T-cell (primary cell): ENCODE measurements at places on chromosomes 2 and 18. TPM values are rescaled to one million over a fixed set of nuclear protein-coding genes. Genes with fewer than 3 reads are reported as not detected.

BOLL gene
- not detected for total RNA-seq

- DNase-seq, result no peak
Measured at GRCh38 chr2:232343821-232344220, 34.7 kb upstream of the ALPP start.

DNA sequence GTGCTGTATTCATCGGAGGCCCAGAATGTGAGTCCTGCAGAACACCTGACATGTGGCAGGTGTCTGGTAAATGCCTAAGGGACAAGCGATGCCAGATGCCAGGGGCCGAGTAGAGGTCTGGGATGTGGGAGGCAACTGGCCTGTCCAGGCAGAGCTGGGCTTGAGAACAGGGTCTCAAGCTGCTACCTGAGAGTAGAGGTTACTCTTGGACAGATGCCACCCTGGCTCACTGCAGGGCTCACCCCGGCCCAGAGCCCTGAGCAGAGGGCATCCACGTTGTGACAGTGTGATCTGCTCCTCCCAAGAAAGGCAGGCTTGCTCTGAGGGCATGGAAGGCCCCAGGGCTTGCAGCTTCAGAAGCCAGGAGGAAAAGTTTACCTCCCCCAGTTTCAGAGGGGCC, 692.0 kb upstream of the ID2 start:
- DNase-seq, result no peak

- DNase-seq, result no peak
Measured at GRCh38 chr2:189960346-189960745, 102.2 kb downstream of the MSTN start.

DNA sequence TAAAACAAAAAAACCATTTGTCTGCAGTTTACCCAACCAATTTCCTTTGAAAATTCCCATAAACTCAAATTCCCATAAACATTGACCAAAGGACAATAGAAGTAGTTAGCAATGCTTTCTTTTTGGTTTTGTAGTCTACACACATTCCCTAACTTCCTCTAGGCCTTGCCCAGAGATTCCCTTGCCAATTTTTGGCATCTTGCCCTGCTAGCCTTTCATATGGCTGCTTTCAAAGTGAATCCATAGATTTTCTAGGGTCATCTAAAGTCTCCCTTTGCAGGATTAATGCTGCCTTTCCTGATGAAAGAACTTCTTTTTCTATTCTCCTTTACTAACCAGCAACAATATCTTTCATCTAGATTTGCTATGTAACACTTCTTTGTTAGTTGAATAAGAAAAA, 33.4 kb downstream of the THSD7B start:
- no peak for DNase-seq

DNA sequence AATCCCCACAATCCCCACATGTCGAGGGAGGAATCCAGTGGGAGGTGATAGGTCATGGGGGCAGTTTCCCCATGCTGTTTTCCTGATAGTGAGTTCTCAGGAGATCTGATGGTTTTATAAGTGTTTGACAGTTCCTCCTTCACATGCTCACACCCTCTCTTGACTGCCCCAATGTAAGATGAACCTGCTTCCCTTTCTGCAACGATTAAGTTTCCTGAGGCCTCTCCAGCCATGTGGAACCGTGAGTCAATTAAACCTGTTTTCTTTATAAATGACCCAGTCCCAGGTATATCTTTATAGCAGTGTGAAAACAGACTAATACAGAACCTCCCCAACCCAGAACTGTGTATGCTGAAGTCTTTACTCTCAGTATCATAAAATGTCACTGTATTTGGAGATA, 289.5 kb upstream of the MMADHC start:
- no peak for DNase-seq

- no peak for DNase-seq
Measured at GRCh38 chr2:134482131-134482723, 228.4 kb downstream of the MGAT5 start.

GRCh38 chr2:2324565-2325101, 6.4 kb downstream of the MYT1L start:
- DNase-seq, result no peak

- DNase-seq, result no peak
Measured at GRCh38 chr2:73969356-73969755, 15.4 kb upstream of the TET3 start.

DNA sequence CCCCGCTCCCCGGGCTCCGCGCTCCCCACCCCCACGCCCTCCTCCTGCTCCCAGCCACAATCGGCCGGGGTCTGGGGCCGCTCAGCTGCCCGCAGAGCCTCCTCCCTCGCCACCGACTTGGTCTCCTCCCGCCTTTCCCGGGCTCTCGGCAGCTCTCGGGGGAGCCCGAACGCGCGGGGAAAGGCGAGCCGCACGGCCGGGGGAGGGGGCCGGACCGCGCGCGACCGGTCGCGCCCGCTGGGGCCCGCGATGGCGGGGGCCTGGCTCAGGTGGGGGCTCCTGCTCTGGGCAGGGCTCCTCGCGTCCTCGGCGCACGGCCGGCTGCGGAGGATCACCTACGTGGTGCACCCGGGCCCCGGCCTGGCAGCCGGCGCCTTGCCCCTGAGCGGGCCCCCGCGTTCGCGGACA, 327 bp downstream of the LTBP1 start:
- no peak for DNase-seq

DNA sequence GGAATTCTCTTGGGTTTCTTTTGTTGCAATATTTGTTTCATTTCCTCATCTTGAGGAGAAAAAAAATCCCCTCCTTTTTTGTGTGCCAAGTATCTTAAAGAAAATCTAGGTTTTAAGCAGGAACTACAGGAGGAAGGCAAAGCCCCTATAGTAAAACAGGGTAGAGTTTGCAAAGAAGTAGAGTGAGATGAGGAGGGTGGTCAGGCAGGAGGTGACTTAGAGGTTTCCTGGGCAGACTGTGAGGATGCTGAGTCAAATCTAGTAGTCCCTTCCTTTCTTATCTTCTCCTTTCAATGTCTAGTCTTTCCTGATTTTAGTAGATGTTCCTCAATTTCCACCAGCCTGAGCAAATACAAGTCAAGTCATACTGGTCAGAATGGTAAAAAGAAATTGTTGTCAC, 222.5 kb downstream of the PMAIP1 start:
- no peak for DNase-seq

GRCh38 chr18:37476182-37476581, 89.4 kb downstream of the CELF4 start:
- DNase-seq, result no peak

- DNase-seq, result no peak
Measured at GRCh38 chr2:160836755-160837154, 323.5 kb upstream of the TANK start.

SPTBN1 gene
- total RNA-seq, result 134 TPM

DLGAP1 gene
- total RNA-seq, result 1.8 TPM

MROH2A gene
- total RNA-seq, result not detected

GRCh38 chr18:35703043-35703688, 121.6 kb downstream of the GALNT1 start:
- no peak for DNase-seq

DNA sequence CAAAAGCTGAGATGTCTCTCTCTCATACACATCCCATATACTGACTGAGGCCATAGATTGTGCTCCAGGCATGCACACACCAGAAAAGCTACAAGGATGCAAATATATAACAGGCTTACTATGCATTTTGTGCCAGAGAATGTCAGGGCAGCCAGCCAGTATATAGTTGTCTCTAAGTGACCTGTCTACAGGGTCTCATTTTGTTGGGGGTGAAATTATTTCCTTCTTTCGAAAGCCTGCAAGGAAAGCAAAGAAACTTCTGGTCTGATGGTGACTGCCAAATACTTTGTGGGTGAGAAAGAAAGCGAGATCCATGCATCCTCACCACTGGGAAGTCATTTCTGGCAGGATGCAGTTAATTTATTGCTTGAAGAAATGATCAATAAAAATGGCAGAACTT, 70.2 kb downstream of the CDCA7 start:
- no peak for DNase-seq

DNA sequence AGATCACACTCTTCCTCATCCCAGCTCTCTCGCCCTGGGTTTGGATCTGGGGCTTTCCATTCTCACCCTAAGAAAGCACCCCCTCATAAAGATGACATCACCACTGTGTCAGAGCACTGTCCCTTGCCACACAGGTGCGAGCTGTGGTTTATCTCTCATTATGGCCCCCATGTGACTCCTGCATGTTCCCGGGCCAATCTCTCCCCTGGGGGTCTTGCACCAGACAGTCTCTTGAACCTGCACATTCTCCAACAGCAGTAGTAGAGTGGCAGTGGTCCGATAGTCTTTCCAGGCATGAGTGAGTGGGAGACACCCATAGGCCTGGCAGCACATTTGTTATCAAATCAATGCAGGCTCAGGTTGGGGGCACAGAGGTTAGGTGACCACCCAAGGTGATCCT, 130.5 kb downstream of the HRH4 start:
- no peak for DNase-seq

ITPRIPL1 gene
- total RNA-seq, result 3.9 TPM

DNAJC10 gene
- 39.5 TPM for total RNA-seq

TRPM8 gene
- total RNA-seq, result not detected

- peak; percentile 26 for DNase-seq
Measured at GRCh38 chr2:241617431-241618154, 19.4 kb downstream of the THAP4 start.

DNA sequence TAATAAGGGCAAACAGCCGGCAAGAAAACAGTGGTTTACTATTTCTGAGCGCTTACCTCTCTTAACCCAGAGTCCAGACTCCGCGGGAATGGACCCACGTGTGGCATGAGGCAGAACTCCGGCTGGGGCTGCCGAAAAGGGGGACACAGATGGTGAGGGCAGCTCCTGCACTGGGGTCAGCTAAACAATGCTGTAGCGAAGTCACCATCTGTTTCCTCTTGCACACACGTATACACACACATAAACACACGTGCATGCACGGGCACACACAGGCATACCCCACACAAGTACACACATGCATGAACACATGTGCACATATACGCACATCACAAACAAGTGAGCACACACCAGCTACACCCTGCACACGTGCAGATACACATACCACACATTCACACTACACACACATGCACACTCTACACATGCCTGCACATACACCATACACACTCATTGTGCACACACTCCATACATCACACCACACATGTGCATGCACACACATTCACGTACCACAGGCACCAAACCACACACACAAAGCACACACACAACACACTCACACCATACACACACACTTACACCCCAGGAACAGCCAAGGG, 105.9 kb upstream of the ID2 start:
- no peak for DNase-seq

- DNase-seq, result no peak
Measured at GRCh38 chr2:120763508-120763907, 27.8 kb downstream of the GLI2 start.

- no peak for DNase-seq
Measured at GRCh38 chr2:133253793-133254192, 314.5 kb downstream of the NCKAP5 start.

PTPRM gene
- total RNA-seq, result 11.1 TPM

DNA sequence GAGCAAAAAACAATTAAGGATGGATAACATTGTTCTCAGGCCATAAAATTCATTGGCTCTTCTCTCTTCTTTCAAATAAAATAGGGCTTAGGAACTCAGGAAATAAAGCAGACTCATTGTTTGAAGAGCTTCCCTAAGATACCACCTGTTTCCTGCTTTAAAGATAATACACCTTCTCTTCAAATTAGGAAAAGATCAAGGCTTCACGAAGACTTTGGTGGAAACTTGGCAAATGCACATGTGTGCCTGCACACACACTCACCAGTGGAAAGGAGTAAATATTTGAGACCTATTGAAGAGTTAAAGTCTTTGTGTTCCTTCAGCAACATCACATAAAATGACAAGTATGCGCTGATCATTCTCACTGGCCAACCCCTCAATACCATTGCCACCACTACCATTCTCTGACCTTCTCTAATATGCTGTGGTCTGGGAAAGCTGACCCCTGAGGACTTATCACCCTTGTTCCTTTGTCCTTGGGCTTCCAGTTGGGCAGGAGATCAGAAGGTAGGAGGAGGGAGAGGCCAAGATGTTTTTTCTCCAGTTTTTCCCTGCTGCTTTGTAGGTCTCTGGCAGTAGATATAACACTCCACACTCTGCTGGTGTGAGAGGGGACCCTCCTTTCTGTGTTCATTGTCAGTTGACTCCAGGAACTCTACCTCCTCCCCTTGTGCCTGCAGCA, 53.5 kb upstream of the SPOPL start:
- no peak for DNase-seq

GRCh38 chr2:15940661-15941480, 521 bp downstream of the MYCN start:
- no peak for DNase-seq

GRCh38 chr2:74137651-74138599, 9.8 kb downstream of the BOLA3 start:
- no peak for DNase-seq

DNA sequence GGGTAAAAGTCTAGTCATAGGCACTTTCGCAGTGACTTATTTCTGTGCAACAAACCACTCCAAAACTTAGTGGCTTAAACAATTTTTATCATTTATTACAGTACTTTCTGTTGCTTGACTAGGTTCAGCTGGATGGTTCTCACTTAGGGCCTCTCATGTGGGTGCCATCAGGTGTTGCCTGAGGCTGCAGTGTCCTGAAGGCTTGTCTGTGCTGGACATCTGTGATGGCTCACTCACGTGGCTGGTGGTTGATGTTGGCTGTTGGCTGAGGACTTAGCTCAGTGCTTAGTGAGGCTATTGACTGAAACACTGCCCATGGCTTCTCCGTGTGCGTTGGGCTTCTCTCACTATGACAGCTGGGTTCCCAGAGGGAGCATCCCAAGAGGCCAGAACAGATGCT, 81.4 kb upstream of the GCFC2 start:
- DNase-seq, result no peak

- no peak for DNase-seq
Measured at GRCh38 chr2:233462826-233463470, 103.6 kb downstream of the USP40 start.
